ENCODE measurements at places on chromosomes 3 and 15. TPM values are rescaled to one million over a fixed set of nuclear protein-coding genes. Genes with fewer than 3 reads are reported as not detected.
A peak's percentile ranks its signal among the peaks of the same experiment; 100 is the strongest.

Gene PRR23B
- total RNA-seq: not detected

Gene TMCO5A
- not detected for total RNA-seq

Gene RAB43
- 53.5 TPM for total RNA-seq

DNA sequence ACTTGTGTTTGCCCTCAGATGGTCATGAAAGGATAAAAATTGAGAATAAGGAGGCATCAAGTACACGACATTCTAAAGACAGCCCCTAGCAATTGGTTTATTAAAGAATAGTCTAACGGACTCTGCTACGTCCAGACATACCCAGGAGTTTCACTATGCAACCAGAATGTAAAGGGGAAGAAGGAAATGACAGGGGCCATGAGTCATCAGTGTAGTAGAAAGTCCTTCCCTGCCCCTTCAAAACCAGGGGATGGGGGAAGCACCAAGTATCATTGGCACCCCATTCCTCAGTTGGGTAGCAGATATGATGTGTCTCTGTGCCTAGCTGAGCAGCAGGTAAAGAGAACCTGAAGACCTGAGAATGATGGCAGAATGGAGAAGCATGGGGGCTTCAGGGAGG lies 367.4 kb downstream of the IL20RB start:
- H3K27ac ChIP-seq: no peak overlapping the region
- H3K4me1 ChIP-seq: no peaks in the 10 kb centered on the region
- no peak for DNase-seq
- H3K4me3 ChIP-seq: no peak overlapping the region

Gene LRRN1
- 7.7 TPM for total RNA-seq

DNA sequence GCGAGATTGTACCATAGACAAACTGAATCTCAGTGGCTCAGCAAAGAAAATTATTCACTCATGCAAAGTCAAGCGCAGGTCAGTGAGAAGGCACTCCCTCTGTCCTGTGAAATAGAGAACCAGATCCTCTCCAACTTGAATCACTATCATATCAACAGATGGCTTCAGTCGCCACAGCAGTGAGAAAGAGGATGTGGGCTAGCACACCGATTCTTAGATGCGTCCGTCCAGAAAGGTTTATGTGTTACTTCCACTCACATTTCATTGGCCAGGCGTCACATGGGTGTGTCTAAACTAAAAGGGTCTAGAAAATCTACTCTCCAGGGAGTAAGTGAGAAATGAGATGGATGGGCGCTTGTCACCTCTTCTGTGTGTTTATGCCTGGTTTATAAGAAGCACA lies 141.6 kb upstream of the KBTBD8 start:
- no peak overlapping the region for H3K4me3 ChIP-seq
- no peaks in the 10 kb centered on the region for H3K36me3 ChIP-seq
- no peak for DNase-seq
- no peaks in the 10 kb centered on the region for H3K27me3 ChIP-seq
- no peaks in the 10 kb centered on the region for H3K4me1 ChIP-seq

DNA sequence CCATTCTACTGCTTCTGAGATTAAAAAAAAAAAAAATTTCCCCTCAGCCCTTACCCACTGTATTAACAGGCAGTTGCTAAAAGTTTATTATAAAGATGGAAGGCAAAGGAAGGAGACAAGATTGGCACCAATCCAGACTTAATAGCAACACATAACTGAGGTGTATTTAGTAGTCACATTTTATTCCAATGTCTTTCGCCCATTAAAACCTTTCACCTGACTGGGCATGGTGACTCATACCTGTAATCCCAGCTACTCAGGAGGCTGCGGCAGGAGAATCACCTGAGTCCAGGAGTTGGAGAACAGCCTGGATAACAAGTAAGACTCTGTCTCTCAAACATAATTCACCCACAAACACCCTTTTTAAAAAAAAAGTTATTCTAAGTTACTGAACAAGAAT lies 4.4 kb downstream of the ACAP2 start:
- no peaks in the 10 kb centered on the region for H3K36me3 ChIP-seq
- DNase-seq: no peak
- H3K27me3 ChIP-seq: no peaks in the 10 kb centered on the region
- no peak overlapping the region for H3K27ac ChIP-seq
- H3K4me1 ChIP-seq: peaks cover 10% of the 10 kb centered on the region
- H3K4me3 ChIP-seq: no peak overlapping the region

DNA sequence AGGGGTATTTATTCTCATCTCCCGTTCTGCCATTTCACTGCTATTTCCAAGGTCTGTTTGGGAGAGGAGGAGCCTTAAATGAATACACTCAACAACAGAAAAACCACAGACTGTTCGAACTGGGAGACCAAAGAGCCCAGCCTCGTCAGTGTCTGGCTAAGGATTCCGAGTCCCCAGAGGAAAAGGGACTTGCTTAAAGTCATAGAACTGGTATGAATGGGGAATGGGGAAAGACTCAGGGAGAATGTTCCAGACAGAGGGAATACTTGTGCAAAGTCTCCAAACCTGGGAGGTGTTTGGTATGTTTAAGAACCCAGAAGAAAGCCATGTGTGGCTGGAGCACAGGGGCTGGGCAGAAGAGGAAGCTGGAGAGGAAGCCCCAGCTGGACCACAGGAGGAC lies 46.9 kb downstream of the FAM43A start:
- no peak for DNase-seq
- H3K27me3 ChIP-seq: no peaks in the 10 kb centered on the region
- H3K27ac ChIP-seq: no peak overlapping the region

GRCh38 chr3:72043204-72044133 lies 258.5 kb upstream of the PROK2 start:
- DNase-seq: no peak
- no peak overlapping the region for H3K4me3 ChIP-seq
- no peak overlapping the region for H3K27ac ChIP-seq
- no peaks in the 10 kb centered on the region for H3K27me3 ChIP-seq
- no peaks in the 10 kb centered on the region for H3K36me3 ChIP-seq
- H3K4me1 ChIP-seq: peaks cover 11% of the 10 kb centered on the region

Gene RTP3
- total RNA-seq: not detected

DNA sequence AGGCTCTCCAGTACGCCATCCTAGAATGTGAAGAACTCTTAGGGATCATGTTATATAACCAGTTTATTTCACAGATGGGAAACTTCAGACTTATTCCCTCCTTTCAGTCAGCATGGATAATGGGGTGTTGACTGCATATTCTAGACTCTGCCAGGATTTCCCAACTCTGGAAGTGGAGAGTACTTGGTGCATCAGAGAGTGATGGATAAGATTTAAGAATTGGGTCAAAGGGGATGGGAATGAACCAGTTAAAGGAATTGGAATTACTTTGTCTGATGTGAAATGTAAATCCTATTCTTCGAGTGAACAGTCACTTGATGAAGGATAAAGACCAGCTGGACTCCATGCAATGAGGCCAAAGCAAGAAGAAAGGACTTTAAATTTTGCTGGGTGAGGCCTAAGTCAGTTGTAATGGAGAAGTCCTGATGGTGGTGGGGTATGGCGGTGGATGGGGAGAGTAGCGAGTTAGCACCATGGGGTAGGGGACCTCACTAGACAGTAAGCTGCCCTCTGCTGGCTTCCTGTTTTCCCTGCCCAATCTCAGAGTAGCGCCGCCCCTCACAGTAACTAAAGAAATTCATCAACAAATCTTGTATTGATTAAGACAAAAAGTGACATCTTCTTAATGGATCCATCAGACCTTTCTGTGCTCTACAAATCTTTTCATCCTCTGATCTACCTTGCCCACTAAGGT lies 7.3 kb upstream of the CACNA1D start:
- H3K4me1 ChIP-seq: no peaks in the 10 kb centered on the region
- no peaks in the 10 kb centered on the region for H3K27me3 ChIP-seq
- H3K27ac ChIP-seq: no peak overlapping the region

Gene GOLGA8H
- total RNA-seq: 0.68 TPM

DNA sequence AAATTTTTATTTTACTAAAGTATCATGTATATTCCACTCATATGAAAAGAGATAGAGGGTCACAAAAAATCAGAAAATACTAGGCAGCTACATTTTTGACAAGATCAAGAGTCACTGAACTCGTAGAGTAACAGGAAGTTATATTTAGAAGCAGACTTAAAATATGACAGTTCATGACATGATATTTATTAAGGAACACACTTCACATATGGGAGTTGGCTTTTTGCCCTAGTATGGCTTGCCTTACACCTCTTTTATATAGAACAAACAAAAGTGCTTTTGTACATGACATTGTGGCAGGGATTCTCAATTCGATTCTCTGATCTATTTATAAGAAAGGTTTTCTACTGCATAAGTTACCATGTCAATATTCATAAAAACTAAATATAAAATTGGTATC lies 80.1 kb upstream of the GBE1 start:
- no peak overlapping the region for H3K27ac ChIP-seq
- H3K36me3 ChIP-seq: no peaks in the 10 kb centered on the region
- H3K4me1 ChIP-seq: peaks cover 11% of the 10 kb centered on the region
- H3K27me3 ChIP-seq: no peaks in the 10 kb centered on the region
- no peak overlapping the region for H3K4me3 ChIP-seq

Gene USP8
- total RNA-seq: 37.1 TPM

DNA sequence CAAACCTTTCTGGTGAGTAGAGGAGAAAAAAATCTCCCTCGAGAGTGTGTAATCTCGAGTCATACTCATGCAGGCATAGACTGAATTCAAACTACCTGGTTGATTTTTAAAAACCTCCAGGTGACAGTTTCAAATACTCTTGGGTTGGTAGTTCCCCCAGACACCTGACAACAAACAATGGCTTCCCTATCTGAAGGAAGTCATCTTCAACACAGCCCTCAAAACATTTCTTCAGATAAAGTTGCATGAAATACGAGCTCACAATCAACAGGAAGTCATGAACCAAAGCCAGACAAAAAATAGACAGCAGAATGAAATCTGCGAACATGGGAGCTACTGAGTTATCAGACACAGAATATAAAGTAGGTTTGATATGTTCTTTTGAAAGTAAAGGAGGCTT lies 112.8 kb downstream of the ST8SIA2 start:
- DNase-seq: no peak
- H3K4me1 ChIP-seq: no peaks in the 10 kb centered on the region
- no peak overlapping the region for H3K27ac ChIP-seq
- H3K27me3 ChIP-seq: no peaks in the 10 kb centered on the region
- no peak overlapping the region for H3K4me3 ChIP-seq

DNA sequence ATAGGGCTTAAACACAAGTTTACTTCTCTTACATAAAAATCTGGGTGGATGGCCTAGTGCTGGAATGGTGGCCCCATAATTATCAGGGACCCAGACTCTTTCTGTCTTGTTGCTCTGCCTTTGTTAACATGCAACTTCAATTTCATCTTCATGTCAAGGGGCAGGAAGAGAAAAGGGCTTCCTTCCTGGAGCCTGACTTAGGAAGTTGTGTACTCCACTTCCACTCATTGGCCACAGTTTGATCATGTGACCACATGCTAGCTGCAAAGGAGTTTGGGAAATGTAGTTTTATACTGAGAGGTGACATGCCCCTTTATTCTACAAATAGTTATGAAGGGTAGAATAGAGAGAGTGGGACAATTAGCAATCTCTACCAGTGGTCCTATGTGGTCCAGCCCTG lies 39.3 kb downstream of the RHCG start:
- H3K27me3 ChIP-seq: no peaks in the 10 kb centered on the region
- no peak overlapping the region for H3K4me3 ChIP-seq
- H3K27ac ChIP-seq: no peak overlapping the region
- no peaks in the 10 kb centered on the region for H3K4me1 ChIP-seq
- DNase-seq: no peak

- H3K27me3 ChIP-seq: no peaks in the 10 kb centered on the region
- H3K36me3 ChIP-seq: peaks cover 49% of the 10 kb centered on the region
- H3K4me3 ChIP-seq: no peak overlapping the region
- no peak for DNase-seq
These were observed 20.3 kb downstream of the SPG21 start for GRCh38 chr15:64969401-64969800.

Gene ROPN1
- not detected for total RNA-seq

Gene NECTIN3
- 37.1 TPM for total RNA-seq

Gene GABRG3
- not detected for total RNA-seq

Gene AGBL1
- total RNA-seq: not detected

DNA sequence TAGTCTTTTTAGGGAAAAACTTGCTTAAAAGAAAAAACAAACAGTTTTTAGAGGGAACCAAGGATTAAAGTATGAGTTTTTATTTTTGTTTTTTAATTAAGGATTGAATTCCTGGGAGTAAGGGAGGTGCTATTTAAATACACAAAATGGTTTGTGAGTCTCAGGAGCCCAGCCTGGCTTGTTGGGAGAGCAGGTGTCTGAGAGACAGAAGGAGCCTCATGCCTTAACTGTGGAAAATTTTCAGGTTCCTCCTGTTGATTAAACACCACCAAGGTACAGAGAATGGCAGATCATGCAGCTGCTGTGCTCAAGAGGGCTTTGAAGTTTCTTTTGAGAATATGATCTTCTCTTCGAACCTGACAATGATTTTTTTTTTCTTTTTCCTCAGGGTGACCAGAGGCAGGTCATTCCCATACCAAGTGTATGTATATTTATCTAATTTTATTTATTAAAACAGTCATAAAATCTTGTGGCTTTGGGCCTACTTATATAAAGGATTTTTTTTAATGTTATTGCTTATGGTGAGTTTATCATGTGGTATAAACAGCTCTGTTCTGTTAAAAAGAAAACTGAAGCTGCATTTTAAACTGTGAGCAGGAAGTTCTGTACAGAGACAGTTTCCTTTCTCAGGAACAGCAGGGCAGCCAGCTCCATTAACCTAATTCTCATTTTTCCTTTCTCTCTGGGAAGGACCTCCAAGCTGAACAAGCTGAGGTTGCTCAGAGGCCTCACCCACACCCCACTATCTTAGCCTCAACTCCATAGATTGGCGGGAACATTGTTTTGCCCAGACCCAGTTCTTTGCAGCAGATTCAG lies 33.7 kb upstream of the VILL start:
- peaks cover 8% of the 10 kb centered on the region for H3K36me3 ChIP-seq
- no peaks in the 10 kb centered on the region for H3K27me3 ChIP-seq
- no peak for DNase-seq
- H3K4me3 ChIP-seq: no peak overlapping the region
- peaks cover 19% of the 10 kb centered on the region for H3K4me1 ChIP-seq
- H3K27ac ChIP-seq: peak overlapping the region; percentile 69

- no peak for DNase-seq
- H3K4me3 ChIP-seq: no peak overlapping the region
These were observed 11.8 kb upstream of the TMEM87A start for GRCh38 chr15:42285034-42285433.

GRCh38 chr3:41417574-41417973 lies 218.3 kb downstream of the CTNNB1 start:
- H3K4me3 ChIP-seq: no peak overlapping the region
- no peaks in the 10 kb centered on the region for H3K27me3 ChIP-seq
- DNase-seq: no peak
- H3K36me3 ChIP-seq: no peaks in the 10 kb centered on the region
- no peaks in the 10 kb centered on the region for H3K4me1 ChIP-seq
- H3K27ac ChIP-seq: no peak overlapping the region

- no peak for DNase-seq
- no peaks in the 10 kb centered on the region for H3K36me3 ChIP-seq
- peaks cover 24% of the 10 kb centered on the region for H3K4me1 ChIP-seq
- no peaks in the 10 kb centered on the region for H3K27me3 ChIP-seq
These were observed 19.7 kb downstream of the KCNAB1 start for GRCh38 chr3:156140001-156140595.

- peaks cover 11% of the 10 kb centered on the region for H3K4me1 ChIP-seq
- no peaks in the 10 kb centered on the region for H3K36me3 ChIP-seq
- no peak for DNase-seq
- no peak overlapping the region for H3K27ac ChIP-seq
- no peaks in the 10 kb centered on the region for H3K27me3 ChIP-seq
These were observed 93.1 kb downstream of the AKAP13 start for GRCh38 chr15:85473455-85473854.

Gene OSTN
- total RNA-seq: not detected
